ENCODE measurements at places on chromosomes 1 and 21. TPM values are rescaled to one million over a fixed set of nuclear protein-coding genes. Genes with fewer than 3 reads are reported as not detected.

The ETV3L gene
- not detected for total RNA-seq

The LCE2C gene
- total RNA-seq, result not detected

The SOX13 gene
- 38.5 TPM for total RNA-seq

The SELP gene
- total RNA-seq, result 0.31 TPM

The CEP104 gene
- 42.3 TPM for total RNA-seq

The CR1L gene
- not detected for total RNA-seq

The KRTAP13-2 gene
- not detected for total RNA-seq

The CBR3 gene
- total RNA-seq, result 1.6 TPM

The KIAA0040 gene
- 7.3 TPM for total RNA-seq

The GJA9 gene
- not detected for total RNA-seq

The HTR1D gene
- 0.92 TPM for total RNA-seq

The SDHC gene
- 206 TPM for total RNA-seq

The PLD5 gene
- total RNA-seq, result 2.6 TPM

The MCM3AP gene
- 89.9 TPM for total RNA-seq

The TTC24 gene
- total RNA-seq, result not detected

The CHD5 gene
- total RNA-seq, result 3.0 TPM

The OPN3 gene
- 25.6 TPM for total RNA-seq

The TRIM63 gene
- total RNA-seq, result 4.1 TPM

The EDN2 gene
- 1.0 TPM for total RNA-seq

The SMCP gene
- not detected for total RNA-seq

The ZNF593OS gene
- not detected for total RNA-seq

The SFN gene
- total RNA-seq, result 86.8 TPM

The SPATA1 gene
- total RNA-seq, result 1.8 TPM

The CD52 gene
- 0.75 TPM for total RNA-seq

The OR6N1 gene
- total RNA-seq, result not detected

The DUSP23 gene
- 37.7 TPM for total RNA-seq

The ABCD3 gene
- 55.1 TPM for total RNA-seq

The CSMD2 gene
- 1.8 TPM for total RNA-seq

The CTSK gene
- 16.7 TPM for total RNA-seq

The CD2 gene
- total RNA-seq, result 0.17 TPM

The AMY2A gene
- not detected for total RNA-seq

The CDC20 gene
- 114 TPM for total RNA-seq

The IL19 gene
- total RNA-seq, result not detected

The SMPDL3B gene
- 3.2 TPM for total RNA-seq

The RGS8 gene
- 0.33 TPM for total RNA-seq

The RNU1-3 gene
- total RNA-seq, result 2,993 TPM

The OR2M3 gene
- total RNA-seq, result not detected

The ASPM gene
- 38.6 TPM for total RNA-seq

The SPRR2E gene
- total RNA-seq, result not detected

The AMY1C gene
- not detected for total RNA-seq

The DCST1 gene
- total RNA-seq, result not detected

The WNT4 gene
- 26.4 TPM for total RNA-seq

The ADGRL4 gene
- 0.56 TPM for total RNA-seq

The GPR3 gene
- 1.3 TPM for total RNA-seq
